ENCODE measurements at places on chromosomes 7 and 10.

DNA sequence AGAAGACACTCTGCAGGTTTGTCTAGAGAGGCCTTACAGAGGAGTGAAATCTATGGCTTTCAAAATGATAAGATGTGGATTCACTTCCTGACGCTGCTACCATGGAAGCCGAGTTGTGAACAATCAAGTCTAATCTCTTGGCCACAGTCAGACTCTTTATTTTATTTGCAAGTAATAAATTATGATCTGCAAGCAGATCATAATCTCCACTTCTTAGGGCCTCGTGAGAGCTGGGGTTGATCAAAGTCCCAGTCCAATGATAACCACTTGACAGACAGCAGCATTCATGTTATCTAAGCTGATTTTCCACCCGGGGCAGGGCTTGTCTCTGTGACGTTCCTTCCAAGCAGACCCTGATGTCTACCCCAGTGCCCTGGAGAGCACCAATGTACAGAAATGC, 776.4 kb upstream of the AUTS2 start:
- DNase-seq: no peak

DNA sequence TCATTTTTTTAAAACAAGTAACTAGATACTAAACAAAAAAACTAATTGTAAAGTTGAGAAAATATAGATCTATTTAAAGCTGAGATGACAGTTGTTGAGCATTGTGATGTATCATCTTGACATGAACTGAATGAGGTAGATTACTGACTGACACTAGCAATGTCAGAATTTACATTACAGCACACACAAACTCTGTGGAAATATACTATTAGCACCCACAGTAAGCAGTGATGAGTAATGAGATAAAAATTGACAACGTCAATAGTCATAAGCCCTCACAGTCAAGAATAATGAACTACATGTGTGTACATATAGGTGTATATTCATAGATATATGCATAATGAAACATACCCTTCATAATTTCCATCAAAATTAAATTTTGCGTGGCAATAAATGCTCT, 368.4 kb downstream of the TFEC start:
- no peak for DNase-seq

- DNase-seq: no peak
Observed at GRCh38 chr10:58868736-58869435, 307.6 kb upstream of the PHYHIPL start.

- peak; percentile 81 for DNase-seq
Observed at GRCh38 chr7:2040893-2041270, 191.9 kb downstream of the MAD1L1 start.

DNA sequence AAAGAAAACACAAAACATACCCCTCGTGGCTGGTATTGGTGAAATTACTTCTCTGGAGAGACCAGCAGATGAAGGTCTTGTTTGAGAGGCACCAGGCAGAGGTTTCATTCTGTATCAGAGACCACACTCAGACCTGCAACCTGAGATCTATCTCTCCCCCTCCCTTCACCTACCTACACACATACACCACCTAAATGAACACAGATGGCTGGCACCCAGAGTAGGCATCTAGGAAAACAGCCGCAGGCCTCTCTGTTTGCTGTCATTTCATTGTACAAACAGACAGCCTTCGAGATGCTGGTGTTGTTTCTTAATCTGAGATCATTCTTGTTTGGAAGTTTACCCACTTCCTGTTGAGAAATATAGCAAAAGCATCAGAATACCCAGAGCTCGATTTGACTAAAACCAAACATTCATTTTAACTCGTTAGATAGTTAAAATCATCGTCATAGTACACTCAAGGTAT, 173.9 kb upstream of the SLC25A13 start:
- DNase-seq: peak; percentile 10

GRCh38 chr7:101362334-101363195, at the start of gene COL26A1:
Gene COL26A1, plus strand, starts transcription at chr7:101362875. Its CDS starts 158 bp downstream, at chr7:101363033.
- no peak for DNase-seq

DNA sequence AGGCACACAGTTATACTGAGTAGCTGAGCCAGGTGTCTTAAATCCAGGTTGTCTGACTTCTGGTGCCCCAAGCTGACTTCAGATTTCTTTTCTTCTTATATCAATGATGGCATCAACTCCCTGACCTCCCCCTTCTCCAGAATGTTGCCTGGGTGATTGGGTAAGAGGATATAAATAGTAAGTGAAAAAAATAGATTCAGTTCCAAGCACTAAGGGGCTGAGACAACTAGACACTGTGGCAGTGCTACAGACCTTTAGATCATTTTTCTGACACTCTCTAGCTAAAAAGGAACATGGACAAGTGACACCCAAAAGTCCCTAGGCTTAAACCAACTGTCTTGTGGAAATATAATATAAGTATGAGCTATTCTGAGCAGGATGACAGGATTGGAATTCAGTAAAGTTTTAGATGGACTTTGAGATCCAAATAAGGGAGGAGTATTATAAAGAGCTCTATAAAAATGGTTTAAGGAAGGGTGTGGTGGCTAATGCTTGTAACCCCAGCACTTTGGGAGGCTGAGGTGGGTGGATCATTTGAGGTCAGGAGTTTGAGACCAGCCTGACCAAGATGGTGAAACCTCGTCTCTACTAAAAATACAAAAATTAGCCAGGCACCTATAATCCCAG, 589.1 kb upstream of the GALNT17 start:
- no peak for DNase-seq

GRCh38 chr10:75606203-75606779, 174.9 kb downstream of the LRMDA start:
- DNase-seq: no peak

DNA sequence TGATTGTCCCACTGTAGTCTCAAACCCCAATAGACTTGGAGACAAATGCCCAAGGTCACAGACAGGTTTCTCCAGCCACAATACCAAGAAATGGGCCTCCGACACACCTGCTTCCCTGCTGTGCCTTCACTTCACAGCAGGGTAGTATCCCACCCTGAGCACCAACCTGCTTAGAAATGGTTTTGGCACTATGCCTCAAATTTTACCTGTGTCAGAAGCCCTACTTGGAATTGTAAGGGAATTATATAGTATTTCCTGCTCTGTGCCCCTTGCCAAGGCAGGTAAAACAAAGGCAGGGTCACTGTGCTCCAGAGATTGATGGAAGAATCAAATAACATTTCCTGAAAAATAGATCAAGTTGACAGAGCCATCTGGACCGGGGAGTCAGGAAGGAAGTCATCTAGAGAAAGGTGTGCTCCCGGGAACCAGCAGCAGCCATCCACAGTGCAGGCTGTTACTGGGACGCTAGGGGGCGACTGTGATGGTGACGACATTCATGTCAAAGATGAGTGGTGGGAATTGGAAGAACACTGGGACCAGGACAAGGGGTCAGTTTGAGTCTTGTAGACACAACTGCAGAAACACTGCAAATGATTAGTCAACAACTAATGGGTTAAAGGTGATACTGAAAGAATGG, 117.8 kb upstream of the AKR1E2 start:
- DNase-seq: no peak

GRCh38 chr10:130461631-130462030, 325.4 kb downstream of the GLRX3 start:
- DNase-seq: no peak

GRCh38 chr7:148031811-148032210, 558.8 kb upstream of the C7orf33 start:
- DNase-seq: no peak

GRCh38 chr10:43211030-43211429, 55.8 kb downstream of the RASGEF1A start:
- DNase-seq: no peak

Measured in NCI-H510A (cell line).